ENCODE measurements at places on chromosomes 11 and 22.

GRCh38 chr11:114208377-114208776 is 87.8 kb upstream of the NNMT start:
- DNase-seq = peak; percentile 2

- DNase-seq = peak; percentile 6
Measured at GRCh38 chr22:45129703-45130524, 33.8 kb upstream of the NUP50 start.

GRCh38 chr11:33263549-33263948 is 6.4 kb downstream of the HIPK3 start:
- DNase-seq = no peak

GRCh38 chr22:17638432-17639246 is at the start of gene BCL2L13:
TSS of gene BCL2L13 (plus strand) at chr22:17638757. CDS start at chr22:17655712, 16,955 bp downstream.
- peak; percentile 79 for DNase-seq

GRCh38 chr11:48141475-48142122 is 75.0 kb upstream of the OR4B1 start:
- no peak for DNase-seq

DNA sequence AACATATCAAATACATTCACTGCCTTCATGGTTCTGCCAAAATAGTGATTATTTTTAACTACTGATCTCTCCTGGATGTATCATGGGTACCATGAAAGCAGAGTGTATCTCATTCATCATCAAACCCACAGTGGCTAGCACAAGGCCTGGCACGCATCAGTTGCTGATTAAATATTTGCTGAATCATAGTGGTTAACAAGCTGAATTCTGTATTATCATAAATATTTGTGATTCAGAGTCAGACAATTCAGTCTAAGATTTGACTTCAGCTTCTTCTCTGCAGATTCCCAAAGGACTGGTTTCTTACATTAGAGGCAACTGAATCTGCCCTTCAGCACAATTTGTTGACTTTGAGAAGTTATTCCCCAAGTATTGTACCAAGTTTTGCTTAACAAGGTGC is 715.8 kb upstream of the LRRC4C start:
- no peak for DNase-seq

- no peak for DNase-seq
Measured at GRCh38 chr11:65562020-65562419, 3.9 kb upstream of the LTBP3 start.

DNA sequence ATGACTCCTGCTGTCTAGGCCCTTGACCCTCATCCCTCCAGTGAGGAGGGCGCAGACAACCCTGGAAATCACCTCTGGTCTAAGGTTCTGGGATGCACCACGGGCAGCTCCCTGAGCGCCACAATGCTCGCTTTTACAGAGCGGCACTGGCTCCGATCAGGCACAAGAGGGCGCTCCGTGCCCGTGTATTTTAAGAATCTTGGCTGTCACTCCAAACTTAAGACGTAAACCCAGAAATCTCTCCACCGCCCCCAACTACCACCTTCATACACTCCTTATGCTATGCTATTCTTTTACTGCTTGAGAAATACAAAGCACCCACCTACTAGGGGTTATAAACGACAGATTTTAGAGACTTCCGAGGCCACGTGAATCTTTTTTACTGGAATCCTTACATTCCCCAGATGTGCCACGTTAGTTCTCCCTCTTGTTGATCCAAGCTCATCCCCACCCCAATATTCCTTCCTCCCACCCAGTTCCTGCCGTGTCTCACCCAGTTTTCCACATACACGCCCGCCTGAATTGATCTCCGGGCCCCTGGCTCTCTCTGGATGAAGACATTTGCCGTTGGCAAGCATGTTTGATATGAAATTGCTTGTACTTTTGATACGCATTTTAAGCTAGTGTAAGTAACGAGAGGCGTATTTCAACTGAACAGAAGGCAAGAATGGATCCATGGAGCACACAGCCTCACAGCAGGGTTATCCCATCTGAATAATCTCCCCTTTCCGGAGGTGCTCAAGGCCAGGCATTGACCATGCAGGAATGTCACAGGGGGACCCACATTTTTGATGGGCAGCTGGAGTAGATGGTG is 453.5 kb downstream of the OPCML start:
- no peak for DNase-seq

DNA sequence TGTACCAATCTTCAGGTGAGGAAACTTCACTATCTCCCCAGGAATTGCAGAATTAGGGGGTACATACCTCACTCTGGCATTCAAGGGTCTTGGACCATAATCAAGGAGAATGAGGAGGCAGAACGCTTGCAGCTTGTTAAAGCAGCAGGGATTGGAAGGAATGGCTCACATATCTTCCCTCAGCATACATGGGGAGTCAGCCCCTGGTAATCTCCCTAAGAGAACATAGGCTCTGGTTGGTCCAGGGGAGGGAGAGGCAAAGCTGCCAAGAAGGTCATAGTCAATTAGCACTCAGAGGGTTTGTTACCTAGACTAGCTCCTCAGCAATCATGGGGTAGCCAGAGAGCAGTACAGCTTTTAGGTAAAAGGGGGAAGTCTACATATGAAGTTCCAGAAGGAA is 256.8 kb downstream of the INSC start:
- DNase-seq = no peak

DNA sequence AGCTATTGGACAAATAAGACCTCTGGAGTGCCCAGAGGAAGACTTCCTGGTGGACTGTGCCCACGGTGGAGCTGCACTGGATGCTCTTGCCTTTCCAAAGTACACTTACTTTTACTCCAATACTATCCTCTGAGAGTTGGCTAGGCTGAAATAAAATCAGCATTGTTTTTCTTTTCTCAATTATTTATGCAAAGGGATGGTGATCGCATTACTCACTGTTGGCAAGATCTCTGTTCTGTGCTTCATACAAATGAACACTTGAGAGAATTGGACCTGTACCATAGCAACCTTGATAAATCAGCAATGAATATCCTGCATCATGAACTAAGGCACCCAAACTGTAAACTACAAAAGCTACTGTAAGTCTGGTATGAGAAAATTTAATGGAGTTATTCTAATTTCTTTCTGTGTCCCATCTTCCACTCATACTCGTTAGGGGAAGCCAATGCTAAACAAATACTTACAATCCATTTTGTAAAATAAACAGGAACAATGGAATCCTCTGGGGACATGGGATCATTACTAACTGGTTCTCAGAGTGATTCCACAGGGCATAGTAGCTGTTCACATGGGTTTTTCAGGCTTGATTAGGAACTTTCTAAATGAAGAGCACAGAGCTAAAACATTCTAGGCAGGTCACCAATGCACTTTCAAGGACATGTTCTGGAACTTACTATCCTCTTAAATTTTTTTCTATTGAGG is 26.3 kb downstream of the NLRP14 start:
- no peak for DNase-seq

GRCh38 chr11:16861862-16862261 is 123.4 kb downstream of the C11orf58 start:
- no peak for DNase-seq

GRCh38 chr11:441043-441417 is 781 bp downstream of the ANO9 start:
- no peak for DNase-seq

DNA sequence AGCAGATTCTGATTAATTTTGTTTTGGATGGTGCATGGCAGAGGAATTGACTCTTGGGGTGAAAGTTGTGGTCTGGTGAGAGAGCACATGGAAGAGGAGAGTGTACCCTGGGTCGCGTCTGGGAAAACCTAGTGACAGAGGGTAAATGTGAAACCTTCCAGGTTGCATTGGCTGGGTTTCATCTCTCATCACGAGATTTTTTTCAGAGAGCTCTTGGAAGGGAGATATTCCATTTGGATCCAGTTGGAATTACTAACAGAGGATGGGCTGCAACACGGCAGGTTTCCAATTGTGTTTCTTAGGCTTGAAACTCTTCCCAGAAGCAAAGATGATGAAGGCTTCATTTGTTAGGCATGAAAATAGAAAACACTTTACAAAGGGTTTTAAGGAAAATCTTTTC is 109.7 kb upstream of the MTMR2 start:
- DNase-seq = no peak

DNA sequence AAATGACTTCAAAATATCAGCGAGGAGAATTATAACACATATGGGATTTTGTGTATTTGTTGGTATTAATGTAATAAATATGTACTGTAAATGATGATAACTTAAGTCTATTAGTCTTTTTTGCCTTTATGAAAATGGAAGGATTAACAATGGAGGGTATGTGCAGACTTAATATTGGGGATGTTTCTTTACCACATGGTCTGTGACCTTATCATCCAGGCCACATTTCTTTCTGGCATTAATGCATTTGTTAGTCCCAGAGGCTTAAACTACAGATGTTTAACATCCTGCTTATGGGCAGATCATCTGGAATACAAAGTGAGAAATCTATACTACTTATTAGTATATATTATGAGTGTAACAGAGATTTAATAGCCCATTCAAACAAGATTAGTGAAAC is 64.6 kb downstream of the SOX6 start:
- no peak for DNase-seq

DNA sequence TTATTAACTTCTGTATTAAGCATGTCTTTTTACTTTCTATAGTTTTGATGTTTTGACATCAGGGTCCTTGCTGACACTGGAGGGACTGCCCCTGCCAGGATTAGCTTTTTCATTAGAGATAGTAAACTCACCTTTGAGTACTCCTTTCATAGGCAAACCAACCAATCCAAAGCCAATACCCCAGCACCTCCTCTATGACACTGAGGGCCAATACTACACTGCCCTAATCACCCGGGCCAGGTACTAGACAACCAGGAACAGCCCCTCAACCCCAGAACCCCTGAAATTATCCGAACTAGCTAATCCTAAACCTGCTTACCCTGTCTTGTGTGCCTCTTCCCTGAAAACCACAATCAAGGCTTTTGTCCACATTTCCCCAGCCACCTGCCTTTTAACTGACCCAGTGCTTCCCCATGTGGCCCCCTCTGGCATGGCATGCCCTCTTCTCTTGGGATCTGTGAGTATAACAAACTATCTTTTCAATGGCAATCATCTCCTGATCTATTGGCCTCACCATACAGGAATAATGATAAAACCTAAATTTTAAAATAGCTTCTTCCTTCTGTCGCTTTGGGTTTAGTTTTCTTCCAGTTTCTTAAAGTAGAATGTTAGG is 31.2 kb downstream of the RAB6A start:
- DNase-seq = no peak

GRCh38 chr11:6437993-6438392 is 2.8 kb downstream of the HPX start:
- DNase-seq = no peak

GRCh38 chr11:29312812-29313211 is 704.0 kb downstream of the KCNA4 start:
- no peak for DNase-seq

DNA sequence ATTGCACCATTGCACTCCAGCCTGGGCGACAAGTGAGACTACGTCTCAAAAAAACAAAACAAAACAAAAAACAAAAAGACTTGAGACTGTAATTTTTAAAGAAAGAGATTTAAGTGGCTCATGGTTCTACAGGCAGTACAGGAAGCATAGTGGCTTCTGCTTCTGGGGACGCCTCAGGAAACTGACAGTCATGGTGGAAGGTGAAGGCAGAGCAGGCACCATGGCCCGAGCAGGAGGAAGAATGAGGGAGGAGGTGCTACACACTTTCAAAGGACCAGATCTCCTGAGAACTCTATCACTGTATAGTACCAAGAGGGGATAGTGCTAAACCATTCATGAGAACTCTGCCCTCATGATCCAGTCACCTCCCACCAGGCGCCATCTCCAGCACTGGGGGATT is 52.0 kb downstream of the CBL start:
- DNase-seq = no peak

- DNase-seq = no peak
Measured at GRCh38 chr22:45971408-45972028, 5.4 kb downstream of the WNT7B start.

- DNase-seq = no peak
Measured at GRCh38 chr11:105720096-105720495, 110.2 kb downstream of the GRIA4 start.

DNA sequence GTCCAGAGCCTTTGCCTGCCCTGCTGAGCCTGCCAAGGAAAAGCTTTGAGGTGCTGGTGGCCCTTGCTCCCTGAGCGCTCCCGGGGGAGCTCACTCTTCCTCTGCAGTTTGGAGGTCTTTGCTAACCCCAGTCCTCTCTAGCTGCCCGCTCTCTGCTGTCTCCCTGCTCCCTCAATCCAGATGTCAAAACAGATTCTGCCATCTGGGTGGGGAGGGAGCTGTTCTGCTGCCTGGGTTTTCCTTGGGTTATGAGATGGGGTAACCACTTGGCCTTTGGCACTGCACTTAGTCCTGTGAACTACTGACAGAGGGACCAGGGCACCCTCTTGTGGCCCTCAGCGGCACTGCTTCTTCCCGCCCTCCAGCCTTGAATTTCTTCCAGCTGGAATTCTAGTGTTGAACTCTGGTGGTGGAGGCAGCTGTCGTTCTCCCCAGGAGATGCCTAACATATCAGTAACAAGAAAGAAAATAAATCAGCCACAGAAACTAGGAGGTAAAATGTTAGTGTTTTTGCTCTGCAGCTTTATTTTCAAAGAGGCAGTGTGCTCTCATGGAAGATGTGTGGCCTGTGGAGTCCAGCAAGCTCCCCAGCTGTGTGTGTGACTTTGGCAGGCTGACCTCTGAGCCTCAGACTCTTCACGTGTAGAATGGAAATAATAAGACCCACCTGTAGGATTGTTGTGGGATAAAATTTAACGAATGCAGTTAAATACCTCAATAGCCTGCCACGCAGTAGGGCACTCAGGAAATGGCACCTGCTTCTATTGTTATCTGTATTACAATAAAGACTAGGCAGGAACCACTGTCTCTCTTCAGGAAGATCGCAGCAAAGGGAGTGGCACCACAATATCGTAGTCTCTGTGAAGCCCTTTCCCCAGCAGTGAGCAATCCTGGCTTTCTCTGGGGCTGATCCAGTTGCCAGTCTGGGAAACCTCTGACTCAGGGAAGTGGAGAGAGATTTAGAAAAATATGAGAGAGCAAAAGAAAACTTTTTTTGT is 23.4 kb downstream of the ARFGAP2 start:
- no peak for DNase-seq

DNA sequence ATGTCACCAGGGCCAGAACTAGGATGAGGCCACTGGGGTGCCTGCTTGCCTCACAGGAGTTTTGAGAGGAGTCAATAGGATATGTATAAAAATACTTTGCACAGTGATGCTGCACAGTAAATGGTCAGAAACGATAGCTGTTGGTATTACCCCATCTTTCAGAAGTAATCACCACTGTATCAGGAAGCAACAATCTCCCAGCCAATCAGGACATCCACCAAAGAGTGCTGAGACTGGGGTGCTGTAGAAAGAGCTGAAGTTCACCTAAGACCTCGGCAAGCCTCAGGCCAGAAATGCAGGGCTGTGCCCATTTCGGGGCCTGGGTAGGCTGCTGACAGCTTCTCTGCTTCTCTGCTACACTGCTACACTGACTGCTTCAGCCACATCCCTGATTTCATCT is 17.4 kb downstream of the LMO2 start:
- DNase-seq = no peak

- DNase-seq = no peak
Measured at GRCh38 chr11:122627745-122628144, 27.8 kb upstream of the UBASH3B start.

GRCh38 chr11:8756201-8756600 is 73.6 kb downstream of the RPL27A start:
- no peak for DNase-seq

Measured in stimulated activated CD4-positive, alpha-beta T cell treated with anti-CD3 and anti-CD28 coated beads, TNF-alpha, amount 100 ng/mL, for 48 hours (primary cell).